ENCODE measurements at places on chromosomes 11 and 22.

DNA sequence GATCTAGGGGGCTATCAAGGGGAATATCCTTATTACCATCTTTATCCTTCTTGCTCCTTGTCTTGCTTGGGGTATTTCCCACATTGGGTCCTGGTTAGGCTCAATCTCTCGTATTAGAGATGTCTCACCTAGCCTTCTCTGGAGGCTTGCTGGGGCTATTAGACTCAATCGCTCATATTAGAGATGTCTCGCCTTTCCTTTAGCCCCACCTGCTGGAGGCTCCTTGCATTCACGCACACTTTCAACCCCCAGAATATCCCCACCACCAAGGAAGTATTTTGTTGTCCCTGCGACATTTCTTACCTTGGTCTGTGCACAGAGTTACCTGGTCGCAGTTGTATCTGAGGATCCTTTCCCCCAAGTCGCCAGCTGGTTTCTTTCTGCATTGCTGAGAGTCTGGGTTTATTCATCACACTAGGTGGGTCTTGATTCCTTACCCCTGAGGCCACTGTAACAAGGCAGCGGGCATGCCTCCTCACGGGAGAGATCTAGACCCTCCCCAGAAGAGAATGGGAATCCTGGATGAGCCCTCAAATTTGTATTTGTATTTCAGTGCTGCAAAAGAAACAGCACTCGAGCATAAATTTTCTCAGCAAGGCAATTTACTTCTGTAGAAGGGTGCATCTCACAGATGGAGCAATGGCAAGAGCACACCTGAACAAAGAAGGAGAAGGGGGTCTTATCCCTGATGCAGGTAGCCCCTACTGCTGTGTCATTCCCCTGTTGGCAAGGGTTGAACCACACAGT is 15.9 kb upstream of the HYLS1 start:
- peak; percentile 42 for DNase-seq

DNA sequence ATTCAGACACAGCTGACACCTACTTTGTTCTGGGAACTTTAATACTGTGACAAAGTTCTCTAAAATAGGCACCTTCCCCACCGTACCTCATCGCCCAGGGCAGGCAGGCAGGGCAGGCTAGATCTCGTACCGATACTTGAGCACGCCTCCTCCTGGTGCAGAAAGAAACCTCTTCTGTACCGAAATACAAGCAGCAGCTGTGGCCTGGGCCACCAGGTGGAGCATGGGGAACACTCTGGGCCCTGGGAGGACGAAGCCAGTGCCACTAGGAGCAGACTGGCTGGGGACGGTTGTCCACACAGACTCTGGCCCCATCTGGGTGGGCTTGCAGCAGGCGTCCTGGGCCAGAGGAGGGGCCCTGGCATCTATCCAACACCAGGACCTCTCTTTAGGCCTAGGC is 12.8 kb downstream of the PMM1 start:
- DNase-seq: peak; percentile 33

DNA sequence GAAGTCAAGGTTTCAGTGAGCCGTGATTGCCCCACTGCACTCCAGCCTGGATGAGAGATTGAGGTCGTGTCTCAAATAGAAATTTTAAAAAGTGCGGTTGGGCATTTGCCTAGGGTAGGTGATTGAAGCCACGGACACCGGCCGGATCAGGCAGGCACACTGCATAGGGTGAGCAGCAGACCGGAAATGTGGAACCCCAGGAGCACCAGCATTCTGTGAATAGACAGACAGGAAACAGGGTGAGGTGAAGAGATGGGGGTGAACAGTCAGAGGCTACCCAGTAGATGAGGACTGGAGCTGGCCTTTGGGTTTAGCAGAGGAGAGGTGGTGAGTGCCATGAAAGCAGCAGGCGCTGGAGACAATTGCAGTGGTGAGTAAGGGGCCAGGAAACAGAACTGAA is 43.5 kb downstream of the PPFIA1 start:
- DNase-seq: no peak

DNA sequence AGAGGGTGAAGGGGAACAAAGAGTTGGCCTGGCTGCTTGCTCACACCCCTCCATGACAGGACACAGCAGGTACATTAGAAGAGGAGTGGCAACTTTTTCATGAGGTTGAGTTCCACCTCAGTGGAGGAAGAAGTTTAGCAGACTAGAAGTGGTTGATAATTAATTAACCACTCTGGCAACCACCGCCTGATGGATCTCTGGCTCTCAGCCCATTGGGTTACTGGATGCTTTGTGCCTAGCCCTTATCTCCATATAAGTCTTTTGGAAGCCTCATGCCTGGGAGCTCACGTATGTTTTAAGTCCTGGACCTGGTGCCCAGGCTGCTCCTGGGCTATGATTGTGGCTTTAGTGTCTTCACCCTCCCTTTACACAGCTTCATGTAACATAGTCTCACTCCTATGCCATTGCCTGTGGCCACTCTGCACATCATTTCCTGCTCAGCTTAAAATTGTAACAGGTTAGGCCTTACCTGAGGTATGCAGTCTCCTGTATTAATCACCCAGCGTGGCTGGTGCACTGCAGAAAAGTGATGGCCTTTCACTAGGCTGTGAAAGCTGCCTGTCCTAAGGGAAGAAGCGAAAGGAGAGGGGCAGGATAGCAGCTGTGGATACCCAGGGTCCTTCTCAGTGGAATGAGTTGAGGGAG is 72.7 kb upstream of the CRTAM start:
- no peak for DNase-seq

GRCh38 chr11:115302946-115303703 is 201.1 kb downstream of the CADM1 start:
- no peak for DNase-seq

GRCh38 chr22:42138972-42139371 is 8.4 kb upstream of the CYP2D6 start:
- no peak for DNase-seq

GRCh38 chr11:116507016-116507415 is 265.8 kb downstream of the BUD13 start:
- DNase-seq: no peak

- DNase-seq: no peak
Observed at GRCh38 chr11:2002807-2003206, 5.2 kb upstream of the H19 start.

- DNase-seq: no peak
Observed at GRCh38 chr11:11669233-11669846, 47.5 kb upstream of the GALNT18 start.

- DNase-seq: no peak
Observed at GRCh38 chr22:47421846-47422245, 659.4 kb downstream of the TBC1D22A start.

- no peak for DNase-seq
Observed at GRCh38 chr22:28948424-28948823, 65.1 kb downstream of the ZNRF3 start.

DNA sequence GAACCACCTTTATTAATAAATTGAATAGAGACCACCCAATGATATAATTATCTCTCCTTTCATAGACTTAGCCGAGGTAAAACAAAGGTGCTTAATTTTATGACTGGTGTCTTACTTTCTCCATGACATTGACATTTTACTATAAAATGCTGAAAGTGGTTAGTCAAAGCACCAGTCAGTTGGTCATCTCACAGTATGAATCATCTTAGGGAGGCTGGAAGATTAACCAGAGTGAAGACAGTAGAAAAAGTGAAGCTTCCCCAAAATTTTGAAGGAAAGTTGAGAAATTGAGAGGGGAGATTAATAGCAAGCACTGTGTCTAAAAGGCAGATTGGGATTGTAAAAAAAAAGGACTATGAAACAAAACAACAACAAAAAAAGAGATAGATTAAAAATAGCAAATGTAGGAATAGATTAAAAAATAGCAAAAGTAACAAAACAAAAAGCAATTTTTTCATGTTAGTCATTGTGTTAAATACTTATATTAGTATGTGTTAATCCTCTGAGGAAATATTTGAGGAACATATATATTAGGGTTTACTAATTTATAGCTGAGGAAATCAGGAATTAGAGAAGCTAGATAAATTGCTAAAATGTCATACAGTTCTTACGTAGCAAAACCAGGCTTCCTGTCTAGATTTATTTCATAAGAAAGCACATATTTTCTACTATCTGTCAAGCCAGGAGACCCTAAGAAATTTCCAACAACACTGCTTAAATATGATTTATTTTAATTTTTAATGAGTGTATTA is 557.3 kb upstream of the ANO5 start:
- DNase-seq: no peak

- DNase-seq: no peak
Observed at GRCh38 chr22:45554040-45554406, 51.3 kb downstream of the FBLN1 start.

- no peak for DNase-seq
Observed at GRCh38 chr11:102614485-102614884, 10.6 kb downstream of the MMP20 start.

GRCh38 chr11:67644472-67645418 is 5.2 kb upstream of the TBX10 start:
- no peak for DNase-seq

DNA sequence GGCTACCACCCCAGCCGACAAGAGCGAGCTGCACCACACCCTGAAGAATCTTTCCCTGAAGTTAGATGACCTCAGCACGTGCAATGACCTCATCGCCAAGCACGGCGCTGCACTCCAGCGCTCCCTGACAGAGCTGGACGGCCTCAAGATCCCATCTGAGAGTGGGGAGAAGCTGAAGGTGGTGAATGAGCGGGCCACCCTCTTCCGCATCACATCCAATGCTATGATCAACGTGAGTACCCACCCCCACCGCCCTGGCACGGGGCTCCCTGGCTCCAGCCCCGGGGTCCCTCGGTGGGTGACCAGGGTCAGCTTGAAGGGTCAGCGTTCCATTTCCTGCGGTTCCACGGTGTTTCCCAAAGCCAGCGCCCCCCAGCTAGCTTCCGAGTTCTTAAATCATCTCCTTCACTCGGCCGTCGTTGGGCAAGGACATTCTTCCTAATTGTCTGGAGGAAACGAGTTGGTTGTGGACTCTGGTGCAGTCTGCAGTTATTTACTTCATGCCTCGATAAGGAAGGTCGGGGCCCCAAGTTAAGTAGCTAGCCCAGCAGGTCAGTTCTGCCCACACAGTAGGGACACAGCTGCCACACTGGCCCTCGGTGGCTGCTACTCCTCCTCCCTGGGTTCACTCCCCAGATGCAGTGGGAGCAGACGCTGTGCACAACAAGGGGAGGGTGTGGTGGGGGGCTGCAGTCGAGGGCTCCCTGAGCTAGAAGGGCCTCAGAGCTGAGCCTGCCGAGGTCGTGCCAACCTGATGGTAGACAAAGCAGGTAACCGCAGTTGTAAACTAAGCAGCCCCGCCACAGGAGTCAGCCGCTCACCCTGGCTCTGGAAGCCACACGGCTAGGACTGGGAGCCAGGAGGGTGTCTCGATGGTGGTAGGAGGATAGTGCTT is 97.9 kb downstream of the MORC2 start:
- DNase-seq: no peak

- no peak for DNase-seq
Observed at GRCh38 chr11:128424271-128424711, 163.1 kb downstream of the ETS1 start.

- no peak for DNase-seq
Observed at GRCh38 chr11:69062169-69062855, 13.6 kb downstream of the TPCN2 start.

DNA sequence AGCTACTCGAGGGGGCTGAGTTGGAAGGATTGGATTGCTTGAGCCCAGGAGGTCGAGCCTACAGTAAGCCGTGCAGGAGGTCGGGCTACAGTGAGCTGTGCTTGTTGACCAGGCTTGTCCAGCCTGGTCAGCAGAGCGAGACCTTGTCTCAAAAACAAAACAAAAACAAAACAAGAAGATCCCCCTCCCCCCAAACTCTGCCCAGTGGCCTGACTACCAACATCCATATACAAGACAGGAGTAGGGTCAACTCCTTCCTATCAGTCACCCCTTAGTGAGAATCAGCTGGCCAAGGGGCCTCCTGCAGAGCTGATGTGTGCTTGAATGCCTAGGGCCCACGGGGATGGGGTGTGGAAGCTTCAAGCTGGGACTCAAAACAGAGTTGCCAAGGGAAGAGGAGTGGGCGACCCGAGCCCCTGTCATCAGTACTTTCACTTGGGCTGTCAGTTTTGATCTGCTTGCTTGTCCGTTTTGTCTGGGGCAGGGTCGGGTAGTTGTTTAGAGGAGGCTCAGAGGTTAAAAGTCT is 942 bp upstream of the TSPAN18 start:
- no peak for DNase-seq

- DNase-seq: no peak
Observed at GRCh38 chr11:50187220-50187619, 154.5 kb downstream of the OR4C45 start.

DNA sequence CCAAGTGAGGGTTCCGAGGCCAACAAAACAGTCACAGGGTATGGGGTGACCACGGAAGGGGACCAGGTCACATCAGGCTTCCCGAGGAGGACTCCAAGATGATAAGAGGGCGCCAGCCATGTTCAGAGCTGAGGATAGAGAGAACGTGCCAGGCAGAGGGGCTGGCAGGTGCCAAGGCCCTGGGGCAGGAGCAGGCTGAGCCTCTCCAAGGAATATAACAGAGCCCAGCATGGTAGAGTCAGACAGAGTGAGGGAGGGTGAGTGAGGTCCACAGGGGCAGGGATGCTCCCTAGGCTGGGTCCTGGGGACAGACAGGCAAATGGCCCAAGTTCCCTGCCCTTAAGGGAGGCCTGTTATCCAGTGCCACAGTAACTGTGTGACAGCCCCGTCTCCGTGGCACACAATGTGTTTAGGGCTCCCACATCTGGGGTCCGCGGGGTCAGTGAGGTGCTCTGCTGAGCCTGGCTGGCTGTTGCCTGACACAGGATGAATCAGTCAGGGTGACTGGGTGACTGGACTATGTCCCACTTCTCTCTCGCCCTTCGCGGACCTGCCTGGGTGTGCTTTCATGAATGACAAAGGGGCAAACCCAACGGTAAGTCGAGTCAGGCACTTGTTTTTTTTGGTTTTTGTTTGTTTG is 105.3 kb downstream of the MPPED1 start:
- DNase-seq: no peak

- peak; percentile 95 for DNase-seq
Observed at GRCh38 chr11:61754534-61755482, 2.4 kb downstream of the MYRF start.

GRCh38 chr22:20810645-20811044 is 36.7 kb downstream of the SERPIND1 start:
- no peak for DNase-seq

DNA sequence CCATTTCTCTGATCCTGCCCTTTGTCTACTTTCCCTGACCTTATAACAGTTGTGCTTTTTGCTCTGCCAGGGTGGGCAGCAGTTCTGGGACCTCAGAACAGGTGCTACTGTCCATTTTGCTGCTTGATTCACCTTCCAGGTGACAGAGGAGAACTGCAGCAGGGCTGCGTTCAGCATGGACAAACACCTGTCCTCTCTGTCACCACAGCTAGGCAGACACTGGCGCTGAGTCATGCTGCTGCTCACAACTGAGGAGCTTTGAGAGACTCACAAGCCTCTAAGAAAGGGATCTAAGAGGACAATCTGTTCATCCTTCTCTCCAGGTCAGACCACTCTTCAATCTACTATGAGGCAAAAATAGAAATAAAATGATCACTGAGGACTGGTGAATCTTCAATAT is 1144.5 kb upstream of the CCDC90B start:
- DNase-seq: no peak

- no peak for DNase-seq
Observed at GRCh38 chr11:82683029-82683428, 50.6 kb downstream of the FAM181B start.
